ENCODE measurements at places on chromosomes 5 and 9. TPM values are rescaled to one million over a fixed set of nuclear protein-coding genes. Genes with fewer than 3 reads are reported as not detected.

DNA sequence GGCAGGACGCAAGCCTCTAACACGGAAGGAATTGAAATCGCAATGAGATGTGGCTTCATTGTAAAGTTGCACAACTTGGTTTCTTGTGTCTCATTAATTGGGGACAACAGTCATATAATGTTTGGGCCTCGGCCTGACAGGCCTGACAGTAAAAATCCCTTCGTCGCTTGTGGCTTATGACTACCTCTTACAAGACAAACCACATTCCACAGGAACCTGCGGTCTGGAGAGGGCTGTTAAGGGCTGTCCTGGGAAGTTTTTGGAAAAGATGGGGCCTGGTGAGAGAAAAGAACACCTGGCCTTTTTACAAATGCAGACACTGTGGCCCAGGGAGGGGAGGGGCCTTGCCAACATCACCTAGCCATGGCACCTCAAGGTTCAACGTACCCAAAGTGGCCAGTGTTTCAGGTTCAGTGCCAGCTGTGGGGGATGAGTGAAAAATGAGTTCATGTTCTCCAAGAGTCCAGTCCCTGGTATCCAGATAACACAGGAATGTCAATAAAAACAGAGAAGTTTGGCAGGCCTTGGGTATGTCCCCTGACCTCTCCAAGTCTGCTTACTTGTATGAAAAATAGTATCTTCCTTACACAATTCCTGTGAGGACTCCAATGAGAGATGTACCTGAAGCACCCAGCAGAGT lies 22.2 kb downstream of the SHB start:
- peak; percentile 72 for DNase-seq

DNA sequence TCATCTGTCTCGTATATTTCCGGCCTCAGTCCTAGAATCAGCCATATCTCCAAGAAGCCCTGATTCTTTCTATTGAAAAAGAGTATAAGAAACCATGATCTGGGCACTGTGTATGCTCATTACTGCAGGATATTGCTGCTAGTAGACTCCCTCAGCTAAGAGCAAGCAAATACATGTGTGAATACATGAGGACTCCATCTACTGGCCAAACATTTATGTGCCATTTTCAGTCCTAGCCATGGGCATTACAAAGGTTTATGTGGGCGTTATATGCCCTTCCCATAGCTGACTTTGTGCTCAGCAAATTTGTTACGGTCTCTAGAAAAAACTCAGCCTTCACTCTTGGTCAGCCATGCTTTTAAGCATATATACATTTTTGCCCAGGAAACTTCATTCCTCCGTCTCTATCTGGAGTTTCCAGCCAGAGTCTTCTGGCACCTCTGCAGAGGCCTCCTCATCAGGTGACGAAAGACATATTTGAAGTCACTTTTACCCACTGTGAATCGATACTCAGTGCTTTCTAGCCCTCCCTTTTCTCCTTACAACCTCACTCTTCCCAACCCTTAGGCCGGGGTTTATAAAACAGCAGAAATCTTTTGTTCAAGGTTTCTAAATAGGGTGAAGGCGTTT lies 1495.6 kb upstream of the CDH6 start:
- DNase-seq = no peak

DNA sequence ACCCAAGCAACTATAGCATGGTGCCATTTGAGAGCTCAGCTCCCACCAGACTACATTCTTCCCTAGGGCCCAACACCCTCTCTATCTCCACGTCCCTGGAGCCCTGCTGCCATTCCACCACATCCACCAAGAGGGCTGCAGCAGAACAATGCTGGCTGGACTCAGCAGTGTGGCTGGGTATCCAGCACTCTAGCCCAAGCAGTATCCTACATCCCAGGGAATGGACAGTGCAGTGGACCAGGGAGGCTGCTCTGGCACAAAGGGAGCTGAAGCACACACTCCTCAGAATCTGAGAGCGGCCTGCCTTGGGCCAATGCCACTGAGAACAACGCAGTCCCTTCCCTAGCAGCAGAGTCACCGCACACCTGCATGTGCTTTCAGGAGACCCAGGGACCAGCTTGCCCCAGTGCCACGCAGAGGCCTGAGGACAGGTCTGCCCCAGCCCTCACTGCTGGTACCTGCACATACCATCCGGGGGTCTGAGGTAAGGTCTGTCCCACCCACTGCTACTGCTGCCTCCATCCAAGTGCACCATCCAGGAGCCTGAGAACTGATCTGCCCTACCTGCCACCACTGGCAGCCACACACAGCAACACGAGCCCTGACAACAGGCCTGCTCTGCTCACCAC lies 95.9 kb downstream of the ZDHHC21 start:
- no peak for DNase-seq

DNA sequence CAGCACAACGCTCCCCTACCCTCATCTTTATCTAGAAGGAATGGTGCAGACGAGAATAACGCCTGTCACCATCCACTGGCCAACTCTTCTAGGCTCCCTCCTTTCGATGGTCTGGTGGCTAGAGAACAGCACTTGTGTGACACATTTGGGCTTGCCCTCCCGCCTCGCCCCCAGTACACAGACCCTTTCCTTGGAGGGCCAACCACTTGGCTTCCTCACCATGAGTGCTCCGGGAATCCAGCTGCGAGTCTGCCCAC lies 1.4 kb downstream of the GNAQ start:
- DNase-seq = peak; percentile 21

MARCOL gene
- not detected for total RNA-seq

SLC6A18 gene
- total RNA-seq = not detected

CARTPT gene
- not detected for total RNA-seq

DNA sequence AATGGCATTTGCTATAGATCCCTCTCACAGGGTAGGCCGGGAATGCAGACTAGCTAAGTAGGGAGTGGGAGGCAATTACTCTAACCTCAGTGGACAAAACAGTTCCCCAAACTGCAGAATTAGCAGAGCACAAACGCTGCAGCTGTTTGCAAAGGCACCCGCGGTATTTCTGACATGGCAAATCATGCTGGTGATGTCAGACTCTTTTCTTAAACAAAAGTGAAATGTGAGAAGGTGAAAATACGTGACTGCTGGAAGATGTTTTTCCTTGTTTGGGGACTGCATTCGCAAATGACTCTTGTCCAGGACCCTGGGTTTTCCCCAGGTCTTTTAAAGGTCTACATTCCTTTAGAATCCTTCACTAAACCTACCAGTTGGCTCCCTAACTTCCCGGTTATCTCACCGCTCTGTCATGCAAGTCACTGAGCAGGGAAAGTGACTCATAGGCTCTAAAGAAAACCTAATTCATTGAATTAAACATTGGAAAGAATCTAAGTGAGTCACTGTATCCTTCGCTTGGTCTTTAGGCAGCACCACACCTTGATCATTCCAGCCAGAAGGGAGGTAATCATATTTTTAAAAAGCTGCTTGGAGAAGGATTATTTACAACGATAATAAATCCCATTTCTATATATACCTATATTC lies 91.5 kb upstream of the DNAH5 start:
- DNase-seq = peak; percentile 99
